RKO (cell line): ENCODE measurements at places on chromosomes 16 and 17.

DNA sequence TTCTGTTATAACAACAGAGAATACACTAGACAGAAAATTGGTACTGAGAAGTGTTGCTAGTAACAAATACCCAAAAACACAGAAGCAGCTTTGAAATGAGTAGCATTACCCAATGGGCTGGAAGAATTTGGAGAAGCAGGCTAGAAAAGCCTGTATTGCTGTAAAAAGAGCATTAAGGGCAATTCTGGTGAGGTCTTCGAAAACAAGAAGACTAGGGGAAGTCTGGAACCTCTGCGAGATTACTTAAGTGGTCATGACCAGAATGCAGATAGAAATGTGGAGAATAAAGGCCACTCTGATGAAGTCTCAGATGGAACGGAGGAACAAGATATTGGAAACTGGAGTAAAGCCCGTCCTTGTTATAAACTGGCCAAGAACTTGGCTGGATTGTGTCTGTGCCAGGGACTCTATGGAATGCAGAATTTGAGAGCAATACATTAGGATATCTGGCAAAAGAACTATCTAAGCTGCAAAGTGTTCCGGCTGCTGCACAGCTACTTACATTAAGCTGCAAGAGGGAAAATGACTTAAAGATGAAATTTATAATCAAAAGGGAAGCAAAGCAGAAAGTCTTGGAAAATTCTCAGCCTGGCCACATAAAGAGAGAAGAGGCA is 44.9 kb upstream of the PEMT start:
- no peak for DNase-seq

DNA sequence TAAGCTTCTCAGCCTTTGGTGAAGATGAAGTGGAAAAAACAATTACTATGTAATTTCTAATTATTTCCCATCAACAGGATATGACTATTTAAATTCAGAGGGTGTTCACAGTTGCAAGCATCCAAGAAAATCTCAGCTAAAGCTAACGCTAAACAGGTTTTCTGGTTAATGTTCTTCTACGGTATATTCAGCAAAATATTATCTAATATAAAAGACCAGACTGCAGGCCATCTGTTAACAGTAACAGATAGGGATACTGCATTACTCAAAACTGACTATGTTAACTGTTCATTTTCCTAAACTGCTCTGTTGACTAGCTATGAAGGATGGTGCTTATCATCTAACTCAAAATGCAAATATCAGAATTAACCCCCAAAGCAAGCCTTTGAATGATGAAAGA is 32.8 kb downstream of the GLG1 start:
- no peak for DNase-seq

DNA sequence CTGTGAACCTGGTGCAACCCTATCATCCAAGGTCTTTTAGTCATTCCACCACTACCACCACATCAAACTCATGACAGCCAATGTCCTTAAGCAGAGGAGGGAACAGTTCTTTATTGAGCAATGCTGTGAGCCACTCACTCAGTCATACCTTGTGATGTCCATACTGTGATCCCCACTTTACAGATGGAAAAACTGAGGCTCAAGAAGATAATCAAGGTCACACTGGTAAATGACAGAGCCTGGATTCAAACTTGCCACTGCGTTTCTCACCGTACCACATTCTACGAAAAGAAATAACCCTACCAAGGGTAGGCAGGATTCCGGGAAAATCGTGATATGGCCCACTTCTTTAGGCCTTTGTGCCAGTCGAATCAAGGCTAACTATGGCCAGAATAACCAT is 172.6 kb downstream of the CCT6B start:
- DNase-seq: no peak

DNA sequence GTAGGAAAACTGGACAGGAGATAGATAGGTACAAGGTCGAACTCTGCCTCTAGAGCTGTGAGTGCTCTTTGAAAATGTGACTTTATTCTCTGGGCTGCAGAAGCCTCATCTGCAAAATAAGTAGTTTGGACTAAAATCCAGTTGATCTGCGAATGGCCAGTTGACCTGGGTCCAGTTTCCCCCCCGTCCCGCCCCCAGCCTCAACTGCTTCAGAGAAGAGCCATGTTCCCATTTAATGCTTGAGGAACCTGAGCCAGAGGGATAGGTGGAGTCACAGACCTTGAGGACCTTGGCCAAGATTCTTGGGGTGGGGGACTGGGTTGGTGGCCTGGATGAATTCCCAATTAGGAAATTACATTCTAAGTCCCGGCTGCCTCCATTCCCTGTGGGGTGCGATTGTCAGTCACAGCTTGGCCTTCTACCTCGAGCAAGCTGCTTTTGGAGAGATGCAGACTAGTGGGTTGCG is 14.1 kb downstream of the TBX2 start:
- no peak for DNase-seq

- peak; percentile 23 for DNase-seq
Observed at GRCh38 chr17:79813297-79814126, 16.6 kb upstream of the CBX8 start.

DNA sequence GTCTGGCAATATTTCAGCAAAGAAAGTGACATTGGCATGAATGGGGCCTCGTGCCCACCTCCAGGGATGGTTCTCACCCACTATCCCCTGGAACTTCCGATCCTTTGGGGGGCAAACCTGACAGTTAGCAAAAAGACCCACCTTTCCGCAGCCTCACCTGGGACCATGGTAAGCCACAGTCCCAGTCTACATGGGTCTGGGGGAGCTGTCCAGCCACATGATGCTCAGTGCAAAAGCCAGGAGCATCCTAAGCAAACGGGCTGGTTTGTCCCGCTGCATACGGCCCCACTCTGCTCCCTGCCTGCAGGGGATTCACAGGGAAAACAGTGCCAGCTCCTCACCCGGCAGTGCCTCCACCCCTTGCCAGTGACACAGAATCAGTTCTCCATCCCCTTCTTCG is 19.3 kb downstream of the AIPL1 start:
- DNase-seq: no peak

- DNase-seq: no peak
Observed at GRCh38 chr16:14641926-14642325, 9.2 kb downstream of the BFAR start.

DNA sequence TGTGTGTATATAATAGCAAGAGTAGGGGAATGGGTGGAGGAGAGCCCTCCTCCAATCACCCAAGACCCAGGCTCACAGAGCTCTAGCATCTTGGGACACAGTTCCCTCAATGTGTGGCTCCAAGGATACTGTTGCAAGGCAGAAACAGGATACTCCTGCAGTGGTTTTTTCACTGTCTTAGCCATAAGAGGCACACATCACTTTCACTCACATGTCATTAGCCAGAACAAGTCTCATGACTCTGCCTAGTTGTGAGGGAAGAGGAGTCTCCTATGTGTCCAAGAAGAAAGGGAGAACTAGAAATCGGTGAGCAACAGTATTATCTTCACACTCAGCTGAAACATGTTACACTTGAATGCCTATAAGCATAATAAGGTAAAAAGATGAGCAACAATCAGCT is 11.1 kb upstream of the NUDT7 start:
- no peak for DNase-seq

- no peak for DNase-seq
Observed at GRCh38 chr16:27102701-27103575, 36.2 kb downstream of the C16orf82 start.

GRCh38 chr17:71634376-71634775 is 486.4 kb upstream of the SOX9 start:
- no peak for DNase-seq

- DNase-seq: peak; percentile 49
Observed at GRCh38 chr16:88846088-88846487, 10.7 kb downstream of the GALNS start.
